T-helper 2 cell treated with Interferon-gamma antibody and Interleukin-4, amounts not matched to agents 5 μg/mL and 100 μg/mL, for 36 hours (primary cell): ENCODE measurements at places on chromosomes 2 and 18.

- DNase-seq, result no peak
These were observed 783 bp downstream of the DPP4 start for GRCh38 chr2:162072976-162073887.

GRCh38 chr18:78981394-78981831, 1.8 kb downstream of the SALL3 start:
- DNase-seq, result no peak

DNA sequence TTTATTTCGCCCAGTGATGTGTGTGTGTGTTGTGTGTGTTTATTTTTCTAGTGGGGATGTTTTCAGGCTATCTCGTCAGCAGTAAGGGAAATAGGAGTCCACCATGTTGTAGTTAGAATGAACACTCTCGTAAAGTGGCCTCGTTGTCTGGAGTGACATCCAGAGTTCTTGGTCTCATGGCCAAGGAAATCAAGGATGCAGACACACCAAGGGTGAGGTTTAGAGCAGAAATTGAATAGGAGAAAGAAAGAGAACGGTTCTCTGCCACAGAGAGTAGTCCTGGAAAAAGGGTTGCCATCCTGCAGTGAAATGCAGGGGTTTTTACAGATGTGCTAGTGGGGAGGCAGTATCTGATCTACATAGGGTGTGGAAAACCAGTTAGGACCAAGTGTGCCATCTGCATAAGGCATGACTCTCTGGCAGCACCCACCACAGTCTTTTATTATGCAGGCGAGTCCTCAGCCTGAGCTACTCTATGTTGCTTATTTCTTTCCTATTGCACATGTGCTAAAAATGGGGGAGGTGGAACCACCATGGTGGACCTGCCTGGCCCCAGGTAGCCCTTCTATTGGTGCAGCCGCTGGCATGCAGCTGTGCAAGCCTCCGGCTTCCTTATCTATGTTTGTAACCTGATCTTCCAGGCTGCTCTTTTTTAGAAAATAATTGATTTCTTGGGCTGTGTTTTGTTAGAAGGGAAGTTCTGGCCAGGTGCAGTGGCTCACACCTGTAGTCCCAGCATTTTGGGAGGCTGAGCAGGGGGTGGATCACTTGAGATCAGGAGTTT, 23.2 kb downstream of the RALB start:
- DNase-seq, result no peak

- DNase-seq, result no peak
These were observed 33.4 kb upstream of the OLA1 start for GRCh38 chr2:174281736-174282135.

DNA sequence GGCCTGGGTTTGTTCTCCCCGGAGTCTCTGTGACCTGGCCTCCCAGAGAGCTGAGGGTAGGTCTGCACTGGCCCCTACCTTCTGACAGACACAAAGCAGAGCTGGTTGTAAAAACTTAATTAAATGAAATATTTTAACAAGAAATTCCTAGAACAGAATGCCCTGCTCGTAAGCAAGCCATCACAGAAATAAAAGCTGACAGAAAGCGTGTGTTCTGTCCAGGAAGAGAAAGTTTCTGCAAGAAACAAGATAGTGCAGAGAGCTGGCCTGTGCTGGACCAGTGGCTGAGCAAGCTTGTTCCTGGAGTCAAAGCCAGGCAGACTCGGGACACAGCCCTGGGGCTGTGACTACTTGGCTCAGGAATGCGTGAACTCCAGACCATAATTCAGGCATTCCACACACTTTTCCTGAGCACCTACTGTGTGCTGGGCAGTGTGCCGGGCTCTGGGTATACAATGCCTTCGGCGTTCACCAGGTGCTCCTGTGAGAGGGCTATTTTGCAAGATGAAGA, 51.6 kb downstream of the APOB start:
- no peak for DNase-seq

- no peak for DNase-seq
These were observed 57.2 kb downstream of the TTC39C start for GRCh38 chr18:24071779-24072178.

- DNase-seq, result no peak
These were observed 64.3 kb upstream of the RTN4 start for GRCh38 chr2:55114597-55114996.

- DNase-seq, result no peak
These were observed 191.4 kb downstream of the SS18 start for GRCh38 chr18:25898965-25899364.

GRCh38 chr2:182191061-182191460, 205.4 kb downstream of the PPP1R1C start:
- DNase-seq, result no peak

DNA sequence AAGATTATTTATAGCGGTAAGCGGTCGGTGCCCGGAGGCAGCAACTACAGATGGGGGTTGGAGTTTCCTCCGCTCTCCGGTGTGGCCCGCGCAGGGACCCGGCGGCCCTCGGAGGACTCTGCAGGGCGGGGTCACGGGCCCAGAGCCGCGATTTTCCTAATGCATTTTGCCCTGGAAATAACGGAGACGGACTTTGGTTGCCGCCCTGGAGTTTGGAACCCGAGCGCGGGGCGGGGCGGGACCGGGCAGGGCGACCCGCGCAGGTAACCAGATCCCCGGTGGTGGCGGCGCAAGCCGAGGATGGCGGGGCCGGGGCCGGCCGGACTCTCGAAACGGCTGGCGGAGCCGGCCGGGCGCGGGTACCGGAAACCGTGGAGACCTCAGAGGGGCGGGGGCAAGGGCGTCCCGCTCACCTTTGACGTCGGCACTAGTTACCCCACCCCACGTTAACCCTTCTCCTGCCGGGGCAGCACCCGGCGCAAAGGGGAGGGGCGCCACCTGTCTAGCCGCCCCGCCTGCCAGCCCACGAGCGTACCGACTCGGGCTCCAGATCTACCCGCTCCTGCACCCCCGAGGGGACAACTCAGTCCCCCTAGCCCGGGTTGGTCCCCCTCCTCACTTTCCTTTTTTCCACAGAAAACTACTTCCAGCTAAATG, 2.9 kb downstream of the CYP26B1 start:
- DNase-seq, result no peak

- no peak for DNase-seq
These were observed 95.1 kb upstream of the SERPINE2 start for GRCh38 chr2:224134003-224134734.

DNA sequence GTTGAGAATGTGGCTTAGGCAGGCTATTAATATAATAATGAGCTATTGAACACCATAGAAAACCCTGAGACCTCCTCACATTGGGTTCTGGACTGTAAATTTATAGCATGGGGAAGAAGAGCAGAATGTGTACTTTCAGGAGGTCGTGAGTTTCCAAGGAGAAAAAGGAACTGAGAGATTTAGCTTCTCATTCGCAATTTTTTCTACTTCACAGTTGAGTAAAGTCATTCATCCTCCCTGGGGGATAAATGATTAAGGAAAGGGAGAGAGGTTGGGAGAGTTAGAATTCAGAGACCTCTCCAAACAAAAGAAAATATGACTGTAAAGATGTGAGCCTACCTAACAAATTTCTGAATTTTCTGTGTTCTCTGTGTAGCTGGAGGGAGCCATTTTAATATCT, 205.8 kb upstream of the CYRIA start:
- no peak for DNase-seq

DNA sequence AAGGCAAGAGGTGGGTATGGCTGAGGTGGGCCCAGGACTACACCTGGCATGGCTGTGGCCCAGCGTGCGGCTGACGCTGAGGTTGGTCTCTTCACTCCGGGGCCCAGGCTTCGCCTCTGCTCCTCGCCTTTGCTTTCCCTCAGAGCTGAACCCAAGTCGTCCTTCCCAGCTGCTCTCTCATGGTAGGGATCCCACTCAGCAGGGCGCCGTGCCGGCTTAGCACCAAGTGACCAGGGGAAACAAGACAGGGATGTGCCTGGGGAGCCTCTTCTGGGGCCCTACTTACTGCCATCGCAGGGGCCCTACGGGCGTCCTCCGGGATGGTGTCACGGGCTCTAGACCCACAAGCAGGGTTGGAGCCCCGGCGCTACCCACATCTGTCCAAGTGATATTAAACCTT, 138.1 kb upstream of the ALKAL2 start:
- DNase-seq, result no peak

DNA sequence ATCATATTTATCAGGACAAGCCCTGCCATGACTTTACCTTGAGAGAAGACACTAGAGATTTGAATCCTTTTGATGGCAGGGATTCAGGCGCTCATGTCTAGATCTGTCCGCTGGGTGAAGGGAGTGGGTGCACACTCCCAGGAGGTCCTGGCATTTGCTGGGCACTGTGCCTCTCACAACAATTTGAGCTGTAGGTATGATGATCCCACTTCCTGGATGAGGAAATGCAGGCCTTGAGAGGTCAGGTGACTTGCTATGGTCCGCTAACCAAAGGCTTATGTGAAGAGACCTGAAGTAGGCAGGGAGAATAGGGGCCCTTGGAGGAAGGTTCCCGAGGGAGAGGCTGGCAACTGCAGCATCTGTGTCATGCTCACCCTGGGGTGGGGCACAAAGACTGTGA, 206.1 kb downstream of the HAUS1 start:
- no peak for DNase-seq

DNA sequence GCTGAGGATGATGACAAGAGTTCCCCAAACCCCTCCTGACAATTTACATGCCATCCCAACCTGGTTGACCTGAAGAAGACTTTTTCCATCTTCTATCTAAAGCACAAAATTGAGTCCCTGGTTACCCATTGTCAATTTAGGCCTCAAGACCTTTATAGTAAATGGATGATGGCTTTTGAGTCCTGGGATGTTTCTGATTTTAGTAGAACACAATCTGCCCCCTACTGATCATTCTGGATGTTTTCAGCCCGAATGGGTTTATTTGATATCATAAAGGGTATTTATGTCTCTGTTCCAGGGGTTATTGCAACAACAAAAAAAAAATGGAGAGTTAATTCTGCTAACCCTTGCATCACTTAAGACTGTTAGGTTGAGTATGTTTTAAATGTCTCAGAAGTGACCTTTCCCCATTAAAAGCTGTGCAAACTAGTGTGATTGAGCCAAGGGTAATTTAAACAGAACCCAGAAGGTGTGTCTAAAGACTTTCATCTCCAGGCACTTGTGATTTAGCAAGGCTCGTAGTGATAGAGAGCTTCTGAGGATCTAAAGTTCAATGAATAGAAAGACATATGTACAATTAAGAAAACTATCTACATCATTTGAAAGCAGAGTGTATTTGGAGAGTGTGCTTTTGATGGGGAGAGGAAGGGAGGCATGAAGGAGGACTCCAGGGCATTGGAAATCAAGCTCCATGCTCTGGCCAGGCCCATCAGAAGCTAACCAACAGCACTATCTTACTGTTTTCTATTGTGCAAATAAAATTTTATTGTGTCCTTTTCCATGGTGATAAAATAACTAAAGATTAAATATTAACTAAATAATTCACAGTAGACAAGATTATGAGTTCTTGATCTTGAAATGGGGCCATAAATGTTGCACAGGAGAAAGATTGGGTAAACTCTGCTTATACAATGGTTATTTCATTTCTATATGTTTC, 96.6 kb upstream of the NOSTRIN start:
- no peak for DNase-seq

DNA sequence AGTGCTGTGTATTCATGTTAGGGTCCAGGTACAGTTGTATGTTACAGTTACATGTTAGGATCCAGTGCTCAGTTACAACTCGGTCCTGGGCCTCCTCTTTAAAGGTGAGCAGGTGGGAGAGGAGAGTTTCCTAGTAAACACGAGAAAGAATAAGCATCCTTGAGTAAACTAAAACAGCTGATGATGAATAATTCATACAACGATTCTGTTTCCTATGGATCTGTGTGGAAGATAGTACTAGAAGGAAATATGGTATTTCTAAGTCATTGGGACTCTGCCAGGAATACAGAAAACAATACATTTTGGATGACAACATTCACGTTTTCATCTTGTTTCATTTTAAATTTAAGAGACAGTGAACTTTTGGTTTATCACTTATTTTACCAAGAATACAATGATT, 29.5 kb downstream of the SNTG2 start:
- no peak for DNase-seq

GRCh38 chr2:181120625-181121024, 140.2 kb downstream of the UBE2E3 start:
- DNase-seq, result no peak

DNA sequence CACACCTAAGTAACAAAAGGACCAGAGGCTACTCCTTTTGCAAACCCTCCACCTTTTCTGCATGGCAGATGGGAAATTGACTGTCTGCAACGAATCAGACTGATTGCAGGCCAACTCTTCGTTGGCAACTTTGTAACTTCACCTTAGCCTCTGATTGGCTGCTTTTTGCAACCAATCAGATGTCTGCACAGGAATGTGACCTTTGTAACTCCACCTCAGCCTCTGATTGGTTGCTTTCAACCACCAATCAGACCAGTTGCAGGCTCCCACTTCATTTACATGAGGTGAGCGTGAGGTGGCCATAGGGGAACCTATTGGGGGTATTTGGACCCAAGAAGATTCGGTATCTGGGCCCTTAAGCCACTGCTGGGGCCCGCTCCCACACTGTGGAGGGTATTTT, 209.0 kb downstream of the EN1 start:
- no peak for DNase-seq

DNA sequence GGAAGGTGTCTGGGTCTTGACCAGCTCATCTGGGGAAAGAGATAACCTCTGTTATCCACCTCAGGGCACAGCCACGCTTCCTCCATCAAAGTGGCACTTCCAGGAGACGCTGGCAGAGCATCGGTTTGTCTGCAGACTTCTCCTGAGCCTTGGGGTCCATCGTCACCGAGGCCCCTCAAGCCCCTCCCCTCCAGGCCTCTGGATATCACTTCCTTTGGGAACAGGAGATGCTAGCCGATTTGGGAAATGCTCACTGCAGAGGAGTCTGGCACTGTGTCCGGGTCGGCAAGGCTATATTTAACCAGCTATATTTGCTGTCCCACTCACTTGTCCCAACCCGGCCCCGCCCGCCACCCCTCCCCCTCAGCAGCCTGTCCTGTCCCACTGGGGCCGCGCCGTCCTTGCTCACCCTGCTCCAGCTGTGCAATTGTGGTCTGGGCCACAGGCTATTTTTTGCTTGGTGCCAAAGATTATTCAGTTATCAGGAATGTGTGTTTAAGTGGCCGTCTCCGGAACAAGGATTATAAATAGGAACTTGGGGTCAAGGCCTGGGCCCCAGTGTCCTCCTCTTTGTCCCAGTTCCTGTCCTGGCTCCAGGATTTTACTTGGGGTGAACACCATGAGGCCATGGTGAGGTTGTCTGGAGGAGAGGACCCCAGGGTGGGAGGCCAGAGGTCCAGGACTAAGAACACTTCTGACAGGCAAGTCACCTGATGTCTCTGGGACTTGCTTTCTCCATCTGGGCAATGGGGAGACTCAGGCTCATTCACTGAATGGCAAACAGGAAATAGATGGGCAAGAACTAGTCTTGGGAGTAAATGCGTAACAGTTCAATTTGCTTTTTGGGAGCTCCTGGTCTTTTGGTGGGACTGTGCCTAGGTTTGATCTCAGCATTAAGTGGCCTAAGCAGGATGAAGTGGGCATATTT, 263.6 kb downstream of the DYSF start:
- no peak for DNase-seq

DNA sequence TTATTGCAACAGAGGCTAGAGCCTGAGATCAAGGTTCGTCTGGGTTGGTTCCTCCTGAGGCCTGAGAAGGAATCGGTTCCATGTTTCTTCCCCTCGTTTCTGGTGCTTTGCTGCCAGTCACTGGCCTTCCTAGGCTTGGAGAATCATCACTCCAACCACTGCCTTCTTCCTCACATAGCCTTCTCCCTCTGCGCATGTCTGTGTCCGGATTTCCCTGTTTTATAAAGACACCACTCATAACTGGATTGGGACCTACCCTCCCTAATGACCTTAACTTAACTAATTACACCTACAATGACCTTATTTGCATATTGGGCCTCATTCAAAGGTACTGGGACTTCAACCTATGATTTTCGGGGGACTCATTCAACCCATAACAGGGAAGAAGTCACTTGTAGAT, 119.8 kb upstream of the CCDC68 start:
- DNase-seq, result no peak

- DNase-seq, result no peak
These were observed 55.4 kb downstream of the FASTKD2 start for GRCh38 chr2:206820807-206821206.
